ENCODE measurements at places on chromosomes 11 and 22.
A peak's percentile ranks its signal among the peaks of the same experiment; 100 is the strongest.

- no peak for DNase-seq
Measured at GRCh38 chr22:19621373-19622060, 92.8 kb upstream of the SEPTIN5 start.

- no peak for DNase-seq
Measured at GRCh38 chr22:36136988-36137387, 23.6 kb downstream of the APOL3 start.

GRCh38 chr11:75858613-75859012 lies 43.6 kb downstream of the UVRAG start:
- DNase-seq, result no peak

DNA sequence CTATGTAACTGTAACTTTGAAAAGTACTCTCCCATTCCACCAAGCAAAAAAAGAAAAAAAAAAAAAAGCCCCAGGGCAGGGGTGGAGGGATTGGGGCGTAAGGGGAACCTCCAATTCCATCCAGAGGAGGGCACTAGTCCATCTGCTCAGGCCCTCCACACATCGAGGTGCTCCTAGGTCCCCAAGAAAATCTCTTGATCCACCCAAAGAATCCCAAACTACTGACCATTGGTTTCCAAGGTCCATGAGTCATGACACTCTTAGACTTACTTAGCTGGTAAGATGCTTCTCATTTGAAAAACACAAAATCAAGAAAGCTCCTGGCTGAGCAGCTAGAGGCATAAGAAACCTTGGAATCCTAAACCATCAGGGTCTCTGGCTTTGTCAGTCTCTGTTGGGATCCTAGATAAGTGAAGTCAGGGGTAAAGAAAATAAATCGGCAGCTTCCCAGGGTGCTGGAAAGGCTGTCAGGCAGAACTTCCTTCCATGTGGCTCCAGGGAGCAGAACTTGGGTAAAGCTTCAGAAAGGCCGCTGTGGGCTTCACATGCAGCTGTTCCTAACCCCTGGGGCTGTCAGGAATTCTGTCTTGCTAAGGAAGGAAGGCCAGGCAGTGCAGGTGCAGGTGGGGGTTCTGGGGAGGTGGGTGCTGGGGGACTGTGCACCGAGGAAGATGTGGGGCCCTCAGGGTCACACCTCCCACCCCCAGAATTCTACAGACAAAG lies 49.4 kb upstream of the ADA2 start:
- no peak for DNase-seq

GRCh38 chr11:96986516-96986915 lies 596.7 kb downstream of the JRKL start:
- DNase-seq, result no peak

GRCh38 chr11:77467993-77468392 lies 5.9 kb downstream of the PAK1 start:
- DNase-seq, result no peak

DNA sequence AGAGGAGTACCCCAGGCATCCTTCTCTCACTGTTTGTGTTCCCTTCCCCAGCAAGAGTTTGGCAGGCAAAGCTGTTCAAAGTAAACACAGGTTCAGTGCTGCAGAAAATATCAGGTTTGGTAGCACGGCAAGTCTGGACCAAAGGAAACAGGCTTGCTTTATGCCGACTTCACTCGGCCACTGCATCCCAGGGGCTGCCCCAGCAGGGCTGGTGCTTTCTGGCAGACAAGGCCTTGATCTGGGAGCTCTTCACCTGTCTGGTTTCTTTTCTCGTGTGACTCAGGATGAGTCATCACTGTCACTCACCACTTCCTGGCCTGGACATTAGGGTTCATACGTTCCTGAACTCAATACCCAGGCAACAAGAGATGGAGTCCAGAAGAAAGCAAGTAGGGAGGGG lies 52.6 kb upstream of the NAV2 start:
- peak; percentile 13 for DNase-seq
